Cardiac muscle cell (in vitro differentiated cells and primary cell): ENCODE measurements at places on chromosomes 6 and 20. TPM values are rescaled to one million over a fixed set of nuclear protein-coding genes. Genes with fewer than 3 reads are reported as not detected.

DNA sequence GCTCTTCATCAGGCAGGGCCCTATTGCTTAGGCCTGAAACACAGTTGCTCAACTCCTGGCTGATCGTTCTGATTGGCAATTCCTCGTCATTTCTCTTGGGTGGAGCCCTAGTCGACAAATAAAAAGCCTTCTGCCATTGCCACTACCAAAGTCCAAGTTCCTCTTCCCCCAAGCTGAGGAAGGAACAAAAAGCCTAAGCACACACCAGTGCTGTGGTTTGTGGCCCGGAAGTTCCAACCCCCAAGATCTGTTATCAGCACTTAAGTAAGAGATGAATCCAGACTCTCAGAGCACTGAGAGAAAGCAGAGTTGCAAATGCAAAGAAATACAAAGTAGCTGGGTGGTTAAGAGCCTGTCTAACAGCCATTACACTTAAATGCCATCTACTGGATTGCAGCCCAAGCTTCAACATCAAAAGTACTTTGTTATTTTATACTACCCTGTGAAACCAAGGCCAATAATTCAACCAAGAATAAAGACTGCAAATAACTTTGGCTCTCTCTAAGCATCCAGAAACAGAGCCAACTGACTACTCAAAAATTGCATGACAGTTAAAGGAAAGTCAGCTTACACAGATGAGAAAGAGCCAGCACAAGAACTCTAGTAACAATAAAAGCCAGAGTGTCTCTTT lies 1024.0 kb downstream of the GRIK2 start:
- no peak for DNase-seq

DNA sequence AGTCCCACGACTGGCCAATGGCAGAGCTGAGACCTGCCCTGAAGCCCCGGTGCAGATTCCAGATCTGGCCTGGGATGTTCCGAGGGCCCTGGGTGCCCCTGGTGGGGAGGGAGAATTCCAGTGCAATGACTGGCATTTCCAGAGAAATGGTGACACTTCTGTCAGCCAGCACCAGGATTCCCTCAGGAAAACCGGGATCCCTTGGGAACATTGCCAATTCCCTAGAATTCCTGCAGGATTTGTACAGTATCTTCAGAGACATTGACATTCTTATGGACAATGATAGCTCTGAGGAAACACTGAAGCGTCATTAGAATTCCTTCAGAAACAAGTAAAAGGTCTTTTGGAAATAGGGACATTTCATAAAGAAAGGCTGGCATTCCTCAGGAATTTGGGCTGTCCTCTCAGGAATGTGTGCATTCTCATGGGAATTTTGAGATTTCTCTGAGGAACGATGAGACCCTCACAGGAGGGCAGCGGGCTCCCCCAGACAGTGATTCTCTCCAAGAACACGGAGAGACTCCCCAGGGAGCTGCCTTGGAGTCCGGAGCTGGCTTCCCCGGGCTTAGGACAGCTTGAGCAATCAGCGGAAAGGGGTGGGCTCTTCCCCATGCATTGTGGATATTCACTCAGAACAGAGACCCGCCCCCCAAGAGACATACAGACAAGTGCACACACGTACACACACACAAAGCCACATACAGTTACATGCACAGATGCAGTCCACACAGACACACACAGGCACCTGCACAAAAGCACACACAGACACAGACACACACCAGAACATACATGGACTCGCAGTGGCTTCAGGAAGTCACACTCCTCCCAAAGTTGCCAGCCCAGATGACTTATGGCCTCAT lies 35.2 kb upstream of the BPIFA2 start:
- DNase-seq: peak; percentile 40

- no peak for DNase-seq
These were observed 65.0 kb upstream of the TOX2 start for GRCh38 chr20:43849496-43850186.

HLA-DQB2 gene
- not detected in 2 replicates for total RNA-seq

- DNase-seq: no peak
These were observed 73.8 kb upstream of the KCNG1 start for GRCh38 chr20:51096582-51097267.

DNA sequence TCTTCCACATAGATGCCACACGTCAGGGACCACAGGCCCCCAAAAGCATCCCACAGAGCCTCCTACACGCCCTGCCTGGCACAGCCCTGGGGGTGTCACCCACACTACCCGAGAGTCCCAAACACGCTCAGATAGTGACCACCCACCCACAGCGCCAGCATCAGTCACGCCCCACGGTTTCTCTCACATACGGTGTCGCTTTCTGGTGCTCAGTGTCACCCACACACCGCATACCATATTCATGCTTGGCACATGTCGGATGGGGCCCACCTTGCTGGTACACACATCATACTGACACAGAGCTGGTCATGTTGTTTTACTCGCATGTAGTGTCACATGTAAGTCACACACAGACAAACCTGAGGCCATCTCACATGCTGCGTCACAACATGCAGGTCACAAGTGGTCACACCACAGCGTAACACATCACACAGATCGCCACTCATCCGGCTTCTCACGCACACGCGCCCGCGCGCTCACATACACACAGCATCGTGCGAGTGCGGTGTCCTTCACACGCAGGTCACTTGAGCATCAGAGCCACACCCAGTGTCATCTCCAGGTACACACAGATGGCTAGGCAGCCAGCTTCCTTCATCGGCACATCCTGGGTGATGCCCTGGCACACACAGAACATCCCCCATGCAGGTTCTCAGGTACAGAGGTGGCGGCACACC lies 3.4 kb downstream of the TEAD3 start:
- DNase-seq: no peak

RAB44 gene
- not detected in 2 replicates for total RNA-seq

DNA sequence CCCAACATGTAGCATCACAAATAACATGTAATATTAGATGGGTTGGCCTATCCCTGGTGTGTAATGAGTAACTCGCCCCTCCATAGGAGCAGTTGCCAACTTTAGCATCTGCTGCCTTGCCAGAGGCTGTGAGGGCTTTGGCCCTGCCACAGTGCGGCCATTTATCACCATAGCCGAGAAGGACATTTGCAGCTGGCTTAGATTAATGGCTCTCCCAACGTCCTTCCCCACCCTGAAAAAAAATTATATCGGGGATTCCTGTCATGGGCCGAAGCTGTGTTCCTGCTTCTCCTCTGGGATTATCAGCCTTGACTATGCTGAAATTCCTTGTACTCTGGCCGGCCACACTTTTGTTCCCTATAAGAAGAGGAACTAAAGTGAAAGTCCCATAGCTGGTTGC lies 7.6 kb upstream of the ADIG start:
- DNase-seq: no peak
